SIG-M5 (cell line): ENCODE measurements at places on chromosomes 1 and 21.
A peak's percentile ranks its signal among the peaks of the same experiment; 100 is the strongest.

GRCh38 chr1:25107643-25108010 lies 124.7 kb downstream of the SYF2 start:
- DNase-seq = no peak

DNA sequence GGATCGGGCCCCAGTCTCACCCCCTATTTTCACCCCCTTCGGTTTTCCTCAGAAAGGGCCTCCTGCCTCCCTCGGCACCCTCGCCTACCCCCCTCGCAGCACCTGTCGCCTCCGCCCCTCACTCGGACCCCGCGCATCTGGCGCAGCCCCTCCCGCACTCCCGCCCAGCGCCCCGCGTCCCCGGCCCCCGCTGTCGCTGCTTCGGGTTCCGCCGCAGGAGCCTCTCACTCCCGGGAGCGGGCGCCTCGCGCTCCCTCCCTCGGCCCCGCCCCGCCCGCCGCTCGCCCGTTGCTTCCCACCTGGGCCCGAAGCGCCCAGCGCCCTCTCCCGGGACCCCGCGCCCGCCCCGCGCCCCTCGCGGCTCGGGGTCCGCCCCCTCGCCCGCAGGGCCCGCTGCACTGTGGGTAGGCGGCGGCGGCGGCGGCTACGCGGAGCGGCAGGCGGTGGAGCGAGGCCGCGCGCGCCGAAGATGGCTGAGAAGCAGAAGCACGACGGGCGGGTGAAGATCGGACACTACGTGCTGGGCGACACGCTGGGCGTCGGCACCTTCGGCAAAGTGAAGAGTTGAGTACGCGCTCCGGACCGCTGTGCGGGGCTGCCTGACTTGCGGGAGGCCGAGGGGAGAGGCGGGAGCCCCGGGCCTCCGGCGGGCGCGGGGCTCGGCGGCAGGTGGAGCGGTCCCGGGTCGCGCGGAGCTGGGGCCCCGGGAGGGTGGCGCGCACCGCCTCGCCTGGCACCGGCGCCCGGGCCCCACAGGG lies at the start of gene PRKAA2:
Gene PRKAA2 (plus strand): TSS at position 396 of the 758 bp plus-strand sequence. CDS start 74 bp downstream, at position 470.
- no peak for DNase-seq

- DNase-seq = peak; percentile 58
Observed at GRCh38 chr1:202154766-202155477, 5.5 kb downstream of the PTPN7 start.

GRCh38 chr21:21182401-21183010 lies 184.3 kb downstream of the NCAM2 start:
- DNase-seq = no peak
